ENCODE measurements at places on chromosomes 1 and 21.

DNA sequence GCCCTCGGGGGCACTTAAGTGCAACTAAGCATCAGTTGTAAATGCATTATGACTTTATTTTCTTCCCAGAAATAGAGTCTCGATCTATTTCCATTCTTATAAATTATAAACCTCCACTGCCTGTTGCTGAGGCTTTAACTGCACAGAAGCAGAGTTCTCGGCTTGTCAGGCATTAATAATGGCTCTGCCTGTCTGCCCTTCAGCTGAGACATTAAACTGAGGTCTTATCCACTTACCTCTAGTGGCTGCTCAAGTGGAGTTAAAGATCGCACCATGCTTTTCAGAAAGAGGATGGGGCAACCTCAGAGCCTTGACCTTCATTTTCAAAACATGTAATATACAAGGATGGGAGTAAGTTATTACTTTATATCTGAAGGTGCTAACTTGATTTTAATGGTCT lies 597.6 kb upstream of the PRMT6 start:
- no peak for DNase-seq

- DNase-seq = no peak
These were observed 42.3 kb downstream of the MAN1C1 start for GRCh38 chr1:25658791-25659431.

DNA sequence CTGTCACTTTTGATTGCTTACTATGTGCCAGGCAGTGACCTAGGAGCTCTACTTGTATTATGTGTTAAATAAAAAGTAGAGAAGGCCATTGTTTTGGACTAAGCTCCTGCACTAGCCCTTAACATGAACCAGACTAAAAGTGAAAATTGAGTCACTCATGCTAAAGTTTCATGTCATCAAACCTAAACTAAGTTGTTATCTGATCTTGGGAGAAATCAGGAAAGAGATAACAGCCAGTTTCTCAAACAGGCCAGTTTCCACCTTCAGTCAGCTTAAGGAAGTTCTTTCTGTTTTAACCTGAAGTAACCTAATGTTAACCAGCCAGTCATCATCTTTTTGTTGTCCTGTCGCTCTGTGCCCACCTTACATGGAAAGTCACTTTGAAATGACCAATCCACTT lies 102.1 kb upstream of the MARK1 start:
- DNase-seq = no peak

GRCh38 chr1:232921381-232921780 lies 29.0 kb upstream of the NTPCR start:
- no peak for DNase-seq

DNA sequence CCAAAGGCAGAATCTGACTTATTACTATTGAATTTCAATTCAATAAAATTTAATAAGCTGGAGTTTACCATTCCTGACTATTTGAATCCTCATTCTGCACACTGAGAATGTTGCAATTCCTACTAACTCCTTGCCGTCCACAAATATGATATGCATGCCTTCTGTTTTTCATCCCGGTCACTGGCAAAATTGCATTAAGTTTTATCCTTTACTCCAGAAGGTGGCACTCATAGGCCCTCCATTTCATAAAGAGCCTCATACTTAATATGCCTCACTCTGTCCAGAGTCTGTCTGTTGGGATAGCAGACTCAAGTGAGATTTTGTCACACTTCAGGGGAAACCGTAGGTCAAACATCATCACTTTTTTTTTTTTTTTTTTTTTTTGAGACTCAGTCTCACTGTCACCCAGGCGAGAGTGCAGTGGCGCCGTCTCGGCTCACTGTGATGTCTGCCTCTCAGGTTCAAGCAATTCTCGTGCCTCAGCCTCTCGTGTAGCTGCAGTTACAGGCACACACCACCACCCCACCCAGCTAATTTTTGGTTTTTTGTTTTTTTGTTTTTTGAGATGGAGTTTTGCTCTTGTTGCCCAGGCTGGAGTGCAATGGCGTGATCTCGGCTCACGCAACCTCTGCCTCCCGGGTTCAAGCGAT lies 27.3 kb downstream of the F11R start:
- DNase-seq = no peak

DNA sequence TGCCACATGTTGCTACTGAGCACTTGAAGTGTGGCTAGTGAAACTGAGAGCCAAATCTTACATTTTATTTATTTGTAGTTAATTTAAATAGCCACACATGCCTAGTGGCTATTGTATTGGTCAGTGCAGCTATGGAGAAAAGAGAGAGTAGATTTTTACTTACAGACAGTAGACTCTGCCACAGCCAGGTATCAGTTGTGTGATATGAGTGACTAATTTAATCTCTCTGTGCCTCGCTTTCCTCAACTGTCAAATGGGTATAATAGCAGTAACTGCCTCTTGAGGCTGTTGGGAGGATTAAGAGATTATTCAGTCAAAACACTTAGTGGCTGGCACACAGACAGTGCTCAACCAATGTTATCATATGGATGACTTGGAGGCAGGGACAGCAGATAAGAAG lies 49.0 kb downstream of the UBE2T start:
- DNase-seq = no peak

- no peak for DNase-seq
These were observed 544.3 kb upstream of the ADAMTS5 start for GRCh38 chr21:27511233-27511632.

DNA sequence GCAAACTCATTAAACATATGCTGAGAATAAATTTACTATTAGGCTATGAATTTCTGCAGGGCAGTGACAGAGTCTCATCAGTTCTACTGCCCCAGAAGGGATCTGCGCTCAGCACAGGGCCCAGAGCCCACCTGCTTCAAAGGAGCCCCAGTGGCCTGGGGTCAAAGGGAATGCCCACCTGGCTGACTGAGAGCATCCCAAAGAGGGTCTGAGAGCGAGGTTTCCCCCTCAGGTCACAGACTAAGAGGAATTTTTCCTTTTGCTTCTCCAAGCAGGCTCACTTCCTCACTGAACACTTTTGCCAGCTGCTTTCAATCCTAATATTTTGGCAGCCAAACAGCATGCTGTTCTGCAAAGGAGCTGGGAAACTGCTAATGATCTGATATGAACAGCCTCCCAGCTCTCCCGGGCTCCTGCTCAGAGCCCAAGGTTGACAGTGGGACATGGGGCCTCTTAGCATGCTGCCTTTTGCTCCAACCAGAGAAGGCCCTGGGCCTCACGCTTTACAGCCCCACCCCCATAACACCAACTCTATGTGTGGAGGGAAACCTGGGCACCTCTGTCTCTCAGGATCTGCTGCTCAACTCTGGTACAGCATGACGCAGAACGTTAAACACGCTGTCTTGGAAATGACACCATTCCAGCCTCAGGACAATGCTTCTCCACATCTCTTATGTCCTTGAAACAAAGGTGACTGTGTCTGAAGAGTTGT lies 70.7 kb upstream of the SYT6 start:
- no peak for DNase-seq

- DNase-seq = no peak
These were observed 79.7 kb upstream of the ARHGAP29 start for GRCh38 chr1:94316836-94317789.

DNA sequence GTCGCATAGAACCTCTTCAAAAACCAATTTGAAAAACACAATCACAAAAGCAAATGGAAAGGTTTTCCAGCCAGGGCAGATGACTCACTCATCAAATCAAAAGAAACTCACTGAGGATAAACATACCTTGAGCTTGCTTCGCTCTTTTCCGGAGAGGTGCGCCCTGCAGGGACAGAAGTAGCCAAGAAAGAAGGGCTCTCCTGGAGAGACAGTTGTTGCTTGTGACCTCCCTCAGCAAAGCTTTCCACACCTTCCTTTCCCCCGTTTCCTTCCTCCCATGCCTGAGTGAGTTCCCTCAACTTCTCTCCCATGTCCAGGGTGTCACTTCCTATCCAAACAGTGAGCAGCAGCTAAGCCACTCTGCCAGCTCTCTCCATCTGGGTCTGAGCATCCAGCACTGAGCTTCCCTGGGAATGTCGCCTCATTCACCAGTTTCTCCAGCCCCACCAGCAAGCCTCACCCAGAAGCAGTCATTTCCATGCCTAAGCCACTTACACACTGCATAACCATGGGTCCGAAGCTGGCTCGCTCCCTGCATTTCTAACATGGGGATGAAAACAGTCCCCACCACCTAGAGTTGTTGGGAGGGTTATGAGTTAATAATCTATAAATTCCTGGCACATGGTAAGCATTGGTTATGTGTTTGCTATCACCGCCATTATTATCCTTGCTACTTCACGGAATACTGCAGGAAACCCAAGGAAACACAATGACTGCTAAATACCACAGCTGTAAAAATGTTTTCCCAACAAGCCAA lies 75.0 kb downstream of the PTPN14 start:
- no peak for DNase-seq

- no peak for DNase-seq
These were observed 30.0 kb downstream of the SDC3 start for GRCh38 chr1:30878559-30878958.

DNA sequence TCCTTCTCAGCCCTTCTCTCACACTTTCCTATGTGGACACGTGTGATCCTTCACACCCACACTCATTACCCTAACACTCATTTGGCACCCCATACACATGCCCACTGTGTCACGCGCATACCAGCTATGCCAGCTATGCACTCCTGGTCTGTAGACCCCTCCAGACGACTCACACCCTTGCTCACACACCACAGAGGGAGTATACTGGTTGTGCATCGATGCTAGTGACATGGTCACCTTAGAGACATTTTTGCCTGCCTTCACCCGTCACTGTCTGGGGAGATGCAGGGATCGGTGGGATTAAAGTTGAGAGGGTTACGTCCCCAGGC lies 8.3 kb upstream of the PPM1J start:
- no peak for DNase-seq

DNA sequence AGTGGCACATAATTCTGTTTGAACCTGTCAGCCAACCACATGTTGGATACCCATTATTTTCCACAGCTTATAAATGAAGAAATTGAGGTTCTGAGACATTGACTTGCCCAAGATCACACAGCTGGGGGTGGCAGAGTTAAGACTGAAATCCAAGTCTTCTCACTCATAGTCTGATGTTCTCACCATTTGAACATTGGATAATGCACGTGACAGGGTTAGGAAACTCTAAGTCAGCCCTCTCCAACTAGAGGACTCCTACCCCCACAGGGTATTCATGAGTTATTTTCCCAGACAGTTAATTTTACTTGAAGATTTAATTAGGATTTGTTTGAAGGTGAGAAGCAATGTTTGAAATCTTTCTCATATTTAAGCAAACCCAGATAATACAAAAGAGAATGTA lies 38.1 kb upstream of the C1orf105 start:
- no peak for DNase-seq

- no peak for DNase-seq
These were observed 120.9 kb upstream of the KIAA1614 start for GRCh38 chr1:180791806-180792205.

- no peak for DNase-seq
These were observed 265.0 kb upstream of the USP24 start for GRCh38 chr1:55480029-55480795.

DNA sequence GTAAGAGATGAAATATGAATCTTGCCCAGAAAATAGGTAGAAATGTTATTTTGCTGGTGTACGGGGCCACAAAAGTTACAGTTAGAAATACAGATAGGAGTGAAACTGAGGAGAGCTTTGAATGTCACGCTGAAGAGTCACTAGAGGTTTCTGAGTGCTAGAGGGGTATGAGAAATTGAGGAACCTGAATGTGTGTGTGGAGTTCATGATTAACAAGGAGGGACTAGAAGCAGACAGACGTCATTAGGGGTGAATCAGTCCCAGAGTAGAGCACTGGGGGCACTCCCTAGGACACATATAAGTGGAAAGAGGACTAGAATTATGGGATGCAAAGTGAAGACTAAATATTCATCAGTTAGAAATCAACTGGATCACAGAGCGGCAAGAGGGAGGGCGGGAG lies 188.9 kb upstream of the MAP1LC3C start:
- DNase-seq = no peak

- no peak for DNase-seq
These were observed 688.1 kb downstream of the PLA2G4A start for GRCh38 chr1:187516874-187517273.

DNA sequence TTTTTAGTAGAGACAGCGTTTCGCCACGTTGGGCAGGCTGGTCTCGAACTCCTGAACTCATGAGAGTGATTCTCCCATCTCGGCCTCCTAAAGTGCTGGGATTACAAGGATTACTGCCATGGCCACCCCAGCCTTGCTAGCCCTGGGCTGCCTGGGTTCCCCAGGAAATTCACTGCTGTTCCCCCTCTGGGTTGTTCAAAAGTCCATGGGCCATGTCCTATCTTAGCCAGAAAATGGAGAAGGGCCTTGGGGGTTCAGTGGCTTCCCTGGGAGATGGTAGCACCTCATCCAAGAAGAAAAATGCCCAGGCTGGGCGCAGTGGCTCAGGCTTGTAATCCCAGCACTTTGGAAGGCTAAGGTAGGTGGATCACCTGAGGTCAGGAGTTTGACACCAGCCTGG lies 20.9 kb downstream of the SLC26A9 start:
- DNase-seq = no peak

- DNase-seq = no peak
These were observed 81.5 kb downstream of the ABCA4 start for GRCh38 chr1:94039514-94039870.

DNA sequence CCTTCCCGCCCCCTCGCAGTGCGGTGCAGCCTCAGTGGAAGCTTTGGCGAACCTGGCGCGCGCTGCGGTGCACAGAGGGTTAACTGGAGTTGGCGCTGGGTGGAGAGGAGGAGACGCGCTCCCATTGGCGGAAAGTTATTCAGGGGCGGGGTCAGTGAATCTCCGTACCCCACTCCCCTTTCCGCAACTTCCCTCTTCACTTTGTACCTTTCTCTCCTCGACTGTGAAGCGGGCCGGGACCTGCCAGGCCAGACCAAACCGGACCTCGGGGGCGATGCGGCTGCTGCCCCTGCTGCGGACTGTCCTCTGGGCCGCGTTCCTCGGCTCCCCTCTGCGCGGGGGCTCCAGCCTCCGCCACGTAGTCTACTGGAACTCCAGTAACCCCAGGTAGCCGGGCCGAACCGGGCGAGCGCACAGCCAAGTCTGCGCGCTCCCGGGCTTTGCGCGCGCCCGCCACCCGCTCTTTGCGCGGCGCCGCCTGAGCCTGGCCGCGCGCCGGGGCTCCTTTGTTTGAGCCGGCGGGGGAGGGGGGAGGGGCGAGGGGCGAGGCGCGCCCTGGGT lies at the start of gene EFNA4:
Gene EFNA4, plus strand, starts transcription at position 191 of the 561 bp plus-strand sequence. Its CDS starts 84 bp downstream, at position 275.
- peak; percentile 34 for DNase-seq

GRCh38 chr1:241640867-241641622 lies 876 bp upstream of the CHML start:
- no peak for DNase-seq

DNA sequence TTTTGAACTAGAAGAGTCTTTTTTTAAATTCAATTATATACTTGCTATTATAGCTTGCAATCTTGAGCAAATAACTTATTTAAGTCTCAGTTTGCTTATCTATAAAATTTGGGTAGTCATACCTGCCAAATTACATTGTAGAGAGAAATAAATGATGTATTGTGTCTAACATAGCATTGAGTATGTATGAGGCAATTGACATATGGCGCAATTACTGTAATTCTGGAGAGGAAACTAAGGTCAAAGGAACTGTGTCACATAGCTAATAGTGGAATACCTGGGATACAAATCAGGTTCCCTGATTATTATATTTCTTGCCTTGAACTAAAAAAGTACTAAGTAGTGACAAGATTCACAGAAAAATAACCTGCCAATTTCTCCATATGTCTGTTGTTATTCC lies 302.5 kb downstream of the PDE4B start:
- DNase-seq = no peak

GRCh38 chr1:30327370-30328099 lies 395.9 kb downstream of the MATN1 start:
- no peak for DNase-seq
